Activated CD4-positive, CD25-positive, alpha-beta regulatory T cell treated with anti-CD3 and anti-CD28 coated beads, Interleukin-2, amount 50 U/mL, for 16 hours (primary cell): ENCODE measurements at places on chromosomes 12 and 14.

DNA sequence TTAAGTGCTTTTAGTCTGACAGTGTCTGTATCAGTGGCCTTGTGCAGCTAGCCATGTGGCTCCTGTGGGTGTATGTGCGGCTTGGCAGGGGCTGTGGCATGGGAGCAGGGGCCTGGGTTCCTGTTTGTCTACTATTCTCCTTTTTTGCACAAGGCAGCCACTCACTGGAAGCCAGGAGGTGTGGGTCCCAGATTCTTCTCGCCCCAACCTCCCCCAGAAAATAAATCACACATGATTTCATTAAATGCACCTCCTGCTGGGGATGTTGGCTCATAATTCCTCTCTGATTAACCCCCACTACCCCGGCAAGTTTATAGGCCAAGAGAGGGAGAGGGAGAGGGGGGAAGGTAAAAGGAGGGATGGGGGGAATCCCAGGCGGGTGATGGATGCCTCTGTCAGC lies 17.6 kb downstream of the CALCOCO1 start:
- no peak for DNase-seq

- DNase-seq = no peak
These were observed 367.5 kb downstream of the DAD1 start for GRCh38 chr14:22221508-22221907.

DNA sequence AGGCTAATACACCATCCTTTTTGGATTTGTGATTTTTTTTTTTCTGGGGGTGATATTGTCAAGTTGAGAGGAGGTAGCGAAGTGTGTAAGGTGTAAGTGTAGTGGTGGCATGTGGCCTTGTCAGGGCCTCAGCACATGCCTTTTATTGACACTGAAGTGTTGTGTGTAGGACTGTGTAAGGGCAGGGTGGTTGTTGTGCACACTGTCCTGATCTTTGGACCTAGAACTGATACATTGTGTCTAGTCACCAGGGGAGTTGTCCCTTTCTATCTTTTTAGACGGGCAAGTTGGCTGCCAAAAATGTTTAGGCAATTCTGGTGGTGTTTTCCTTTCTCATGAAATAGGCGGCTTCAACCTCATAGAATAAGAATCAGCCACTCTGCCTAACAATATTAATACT lies 244.0 kb downstream of the NRXN3 start:
- DNase-seq = no peak

DNA sequence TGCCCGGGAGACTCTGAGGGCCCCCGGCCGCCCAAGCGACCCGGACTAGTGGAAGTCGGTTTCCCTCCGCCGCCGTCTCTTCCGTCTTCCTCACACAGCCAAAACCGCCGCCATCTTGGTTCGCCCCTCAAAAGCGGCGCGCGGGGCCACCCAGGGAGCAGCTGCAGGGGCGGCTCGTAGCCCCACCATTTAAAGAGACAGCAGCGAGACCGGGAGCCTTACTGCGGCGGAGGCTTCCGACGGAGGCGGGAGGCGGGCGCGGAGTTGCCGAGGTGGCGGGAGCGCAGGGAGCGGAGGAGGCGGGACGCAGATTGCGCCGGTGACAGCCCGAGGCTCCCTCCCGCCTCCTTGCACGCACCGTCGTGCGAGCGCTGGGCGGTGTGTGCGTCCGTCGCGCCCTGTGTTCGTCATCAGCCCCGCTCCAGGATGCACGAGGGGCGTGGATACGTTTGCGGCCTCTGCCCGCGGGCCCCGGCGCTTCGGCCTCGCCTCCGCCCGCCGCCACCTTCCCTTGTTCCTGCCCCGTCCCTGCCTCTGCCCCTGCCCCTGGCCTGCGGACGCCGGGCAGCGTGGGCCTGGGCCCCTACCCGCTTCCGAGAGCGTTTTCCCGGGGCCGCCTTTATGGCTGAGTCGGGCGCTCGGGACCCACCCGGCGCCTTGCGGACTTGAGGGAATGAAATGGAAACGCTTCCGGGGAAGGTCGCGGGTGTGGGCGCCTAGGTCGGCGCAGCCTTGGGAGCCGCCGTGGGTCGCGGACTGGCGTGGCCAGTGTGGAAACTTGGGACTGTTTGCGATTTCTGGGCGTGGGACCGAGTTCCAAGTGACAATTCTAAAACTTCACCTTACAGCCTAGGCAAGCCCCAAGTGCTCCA lies at the start of gene PPP4R3A:
PPP4R3A (minus strand) TSS at position 140 of the 872 bp plus-strand sequence. CDS start 663 bp downstream, outside the sequence.
- DNase-seq = peak; percentile 87

DNA sequence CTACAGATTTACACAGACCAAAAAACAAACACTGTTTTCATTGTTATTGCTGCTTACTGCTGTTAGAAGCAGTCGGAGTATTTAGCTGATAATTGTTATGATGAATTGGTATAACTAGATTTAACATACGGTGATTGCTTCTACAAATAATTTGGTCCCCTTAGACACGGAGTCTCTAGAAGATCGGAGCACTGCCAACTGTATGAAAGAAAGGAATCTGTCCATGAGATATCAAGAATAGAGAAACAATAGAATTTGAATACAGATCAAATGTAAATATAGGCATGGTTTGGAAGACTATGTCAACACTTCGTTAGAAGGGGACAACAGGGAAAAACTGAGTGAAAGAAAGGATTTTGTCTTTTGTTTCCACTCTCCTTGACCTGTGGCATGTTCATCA lies 110.9 kb downstream of the PPP2R5E start:
- DNase-seq = no peak

DNA sequence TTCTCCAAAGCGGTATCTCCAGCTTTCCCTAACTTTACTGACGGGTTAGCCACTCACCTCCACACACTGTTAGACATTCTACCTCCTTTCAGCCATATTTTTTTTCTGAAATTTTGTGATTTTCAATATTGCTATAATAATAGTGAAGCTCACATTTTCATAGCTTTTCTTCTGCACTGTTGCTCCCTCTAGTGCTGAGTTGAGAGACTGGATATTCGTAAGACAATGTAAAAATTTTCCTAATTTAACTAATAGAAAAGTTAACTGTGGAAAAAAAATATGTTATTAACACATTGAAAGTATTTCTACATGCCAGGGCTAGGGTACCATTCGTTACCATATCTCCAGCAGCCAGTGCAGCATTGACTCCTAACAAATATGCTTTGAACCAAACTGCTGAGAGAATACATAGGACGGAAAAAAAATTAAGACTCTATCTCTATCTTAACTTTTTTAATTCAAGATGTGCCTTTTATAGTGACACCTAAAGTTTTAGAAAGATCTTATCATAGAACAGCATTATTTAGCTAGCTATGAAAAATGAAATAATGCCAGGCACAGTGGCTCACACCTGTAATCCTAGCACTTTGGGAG lies 48.7 kb upstream of the ABCC9 start:
- DNase-seq = no peak

GRCh38 chr12:100398307-100398706 lies 41.4 kb downstream of the SLC17A8 start:
- no peak for DNase-seq

- DNase-seq = no peak
These were observed 20.4 kb upstream of the RNF212B start for GRCh38 chr14:23217032-23218020.

DNA sequence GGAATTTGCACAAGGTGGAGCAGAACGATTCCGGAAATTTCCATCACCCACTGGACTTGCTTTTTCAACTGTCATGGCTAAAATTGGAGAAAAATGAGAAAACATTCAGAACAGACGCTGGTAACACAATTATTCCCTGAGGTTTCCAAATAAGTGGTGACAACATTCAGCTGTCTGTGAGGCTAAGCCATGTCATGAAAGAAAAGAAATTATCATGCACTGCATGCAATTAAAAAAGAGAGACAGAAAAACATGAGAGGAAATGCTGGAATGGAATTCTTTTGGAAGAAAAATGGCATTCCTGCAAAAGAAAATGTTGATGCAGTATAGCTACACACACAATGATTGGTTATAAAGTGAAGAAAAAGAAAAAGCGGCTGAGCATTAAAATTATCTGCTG lies 87.3 kb downstream of the C2CD5 start:
- no peak for DNase-seq

DNA sequence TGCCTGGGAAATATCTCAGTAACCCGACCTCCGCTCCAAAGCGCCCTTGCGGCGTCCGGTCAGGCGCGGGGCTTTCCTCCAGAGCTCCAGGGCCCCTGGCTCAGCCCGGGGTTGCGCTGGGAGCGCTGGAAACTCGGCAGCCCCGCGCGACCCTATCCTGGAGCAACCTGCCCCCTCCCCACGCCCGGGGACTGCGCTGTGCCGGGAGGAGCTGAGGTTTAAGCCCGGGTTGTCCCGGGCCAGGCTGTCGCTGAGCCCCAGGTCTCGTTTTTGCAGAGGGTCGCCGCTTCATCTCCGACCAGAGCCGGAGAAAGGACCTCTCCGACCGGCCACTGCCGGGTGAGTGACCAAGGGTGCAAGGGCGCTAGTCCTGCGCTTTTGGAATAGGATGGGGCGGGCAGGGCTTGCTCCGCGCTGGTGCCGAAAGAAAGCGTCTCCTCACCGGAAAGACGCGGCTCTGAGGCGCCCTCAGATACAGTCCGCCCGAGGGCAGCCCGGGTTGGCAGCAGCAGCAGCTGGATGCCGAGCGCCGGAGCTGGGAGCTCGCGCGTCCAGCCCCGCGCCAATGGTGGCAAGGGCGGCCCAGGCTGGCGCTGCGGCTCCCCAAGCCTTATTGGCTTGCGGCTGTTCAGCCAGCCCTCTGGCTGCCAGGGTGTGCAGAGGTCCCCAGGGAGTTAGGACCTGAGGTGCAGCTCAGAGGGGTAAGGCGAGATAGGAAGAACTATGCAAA lies 1.5 kb downstream of the SPX start:
- DNase-seq = peak; percentile 20

- DNase-seq = no peak
These were observed 885.8 kb upstream of the TMEM132C start for GRCh38 chr12:127381043-127381668.

- DNase-seq = no peak
These were observed 376.5 kb downstream of the NPAS3 start for GRCh38 chr14:33315217-33315616.

- no peak for DNase-seq
These were observed 113.3 kb downstream of the PTGER2 start for GRCh38 chr14:52427460-52427859.

DNA sequence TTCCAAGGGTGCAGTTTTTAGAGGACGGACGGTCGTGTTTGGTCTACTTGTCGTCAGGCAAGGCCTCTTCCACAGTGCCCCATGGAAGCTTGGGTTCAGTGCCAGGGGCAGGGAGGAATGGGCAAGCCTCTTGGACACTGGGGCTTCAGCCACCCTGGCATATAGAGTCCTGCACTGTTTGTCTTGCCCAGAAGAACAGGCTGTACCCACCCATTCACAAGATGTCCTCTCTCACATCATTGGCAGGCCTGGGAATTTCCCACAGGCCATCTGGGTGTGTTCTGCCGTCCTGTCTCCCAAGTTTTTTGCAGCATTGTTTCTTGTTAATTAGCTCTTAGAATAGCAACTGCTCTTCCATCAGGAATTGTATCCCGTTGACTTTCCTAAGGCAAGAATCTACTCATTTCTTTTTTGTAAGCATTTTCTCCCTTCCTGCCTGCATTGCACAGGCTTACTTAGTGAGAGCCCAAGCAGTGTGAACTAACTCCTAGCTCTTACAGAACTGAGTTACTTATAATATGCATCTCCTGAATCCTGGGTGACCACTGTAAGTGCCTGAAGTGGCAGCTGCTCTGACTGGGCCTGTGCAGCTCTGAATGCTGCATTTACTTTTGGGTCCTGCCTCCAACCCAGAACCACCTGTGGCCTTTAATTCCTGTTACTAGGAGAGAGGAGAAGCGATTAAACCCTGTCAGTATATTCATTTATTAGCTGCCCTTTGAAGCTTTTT lies 149.4 kb upstream of the HIF1A start:
- no peak for DNase-seq

DNA sequence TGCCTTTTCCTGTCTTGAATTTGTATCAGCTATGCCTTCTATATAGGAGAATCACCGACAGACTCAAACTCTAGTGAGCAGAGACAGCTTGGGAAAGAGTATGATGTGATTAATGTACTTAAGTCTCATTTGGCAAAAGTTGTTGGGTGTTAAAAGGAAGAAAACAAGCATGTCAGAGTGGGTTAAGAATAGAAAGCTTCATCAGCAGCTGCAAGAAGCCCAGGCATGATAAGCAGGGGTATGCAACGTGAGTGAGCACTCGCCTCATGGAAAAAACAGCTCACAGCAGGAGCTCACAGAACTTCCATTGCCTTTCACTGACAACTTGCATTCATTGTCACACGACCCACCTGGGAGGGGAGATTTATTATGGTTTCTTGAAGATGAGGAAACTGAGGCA lies 35.9 kb upstream of the WNK1 start:
- DNase-seq = no peak

GRCh38 chr12:119802472-119802871 lies 74.6 kb downstream of the CIT start:
- no peak for DNase-seq

- DNase-seq = no peak
These were observed 65.3 kb downstream of the FOS start for GRCh38 chr14:75343911-75344310.

DNA sequence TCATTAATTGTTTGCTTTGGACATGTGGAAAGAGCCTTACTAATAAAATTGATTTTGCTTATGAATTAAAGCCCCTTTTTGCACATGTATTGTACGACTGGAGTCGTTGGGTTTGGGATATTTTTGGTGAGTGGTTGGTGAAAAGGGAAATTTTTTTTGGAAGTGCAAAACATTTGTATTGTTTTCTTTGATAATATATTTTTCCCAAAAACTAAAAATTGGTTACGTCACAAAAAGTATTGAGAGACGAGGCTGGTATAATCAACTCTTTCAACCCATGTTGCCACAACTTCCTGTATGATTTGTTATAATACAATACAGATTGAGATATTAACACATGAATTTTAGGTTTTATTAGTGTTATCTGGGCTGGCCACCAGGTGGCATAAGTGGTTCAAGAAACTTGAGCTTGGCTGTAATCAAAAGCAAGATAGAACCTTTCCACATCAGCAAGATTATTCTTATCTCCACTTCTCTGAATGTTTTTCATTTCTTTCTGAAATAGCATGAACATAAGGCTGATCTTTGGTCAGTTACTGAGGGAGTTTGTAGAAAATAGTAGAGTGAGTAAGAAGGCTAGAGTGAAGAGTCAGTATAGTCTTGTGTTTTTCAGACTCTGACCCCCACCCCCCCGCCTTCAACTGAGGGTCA lies 8.7 kb downstream of the NGDN start:
- peak; percentile 39 for DNase-seq

- no peak for DNase-seq
These were observed 80.0 kb upstream of the RPH3A start for GRCh38 chr12:112711507-112711906.

DNA sequence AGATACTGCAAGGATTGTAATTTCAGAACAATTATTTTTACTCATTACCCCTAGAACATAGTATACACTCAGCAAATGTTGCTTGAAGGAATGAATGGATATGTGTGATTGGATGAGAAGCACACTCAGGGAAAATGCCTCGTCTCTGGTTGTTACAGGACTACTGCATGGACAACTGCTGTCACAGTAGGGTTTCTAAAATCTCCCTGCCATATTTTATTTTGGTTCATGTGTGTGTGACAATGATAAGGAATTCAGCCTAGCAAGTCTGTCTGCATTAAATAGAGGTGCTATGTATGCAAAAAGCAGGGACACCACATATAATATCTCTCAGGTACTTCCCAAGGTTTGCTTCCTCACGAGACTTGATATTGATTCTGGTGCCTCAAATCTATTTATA lies 1.4 kb downstream of the PTPRR start:
- no peak for DNase-seq
